Activated CD8-positive, alpha-beta T cell treated with anti-CD3 and anti-CD28 coated beads, Interleukin-2, amount 10 ng/mL, durations not matched to agents 7 days and 5 days (primary cell): ENCODE measurements at places on chromosomes 5 and 9. TPM values are rescaled to one million over a fixed set of nuclear protein-coding genes. Genes with fewer than 3 reads are reported as not detected.

Gene TTLL11
- total RNA-seq: 3.3 TPM

- no peak for DNase-seq
Observed at GRCh38 chr9:95239071-95239470, 78.4 kb downstream of the FANCC start.

GRCh38 chr9:119033596-119033995 is 335.6 kb downstream of the BRINP1 start:
- DNase-seq: no peak

- DNase-seq: no peak
Observed at GRCh38 chr5:178356431-178356872, 123.8 kb upstream of the PHYKPL start.

DNA sequence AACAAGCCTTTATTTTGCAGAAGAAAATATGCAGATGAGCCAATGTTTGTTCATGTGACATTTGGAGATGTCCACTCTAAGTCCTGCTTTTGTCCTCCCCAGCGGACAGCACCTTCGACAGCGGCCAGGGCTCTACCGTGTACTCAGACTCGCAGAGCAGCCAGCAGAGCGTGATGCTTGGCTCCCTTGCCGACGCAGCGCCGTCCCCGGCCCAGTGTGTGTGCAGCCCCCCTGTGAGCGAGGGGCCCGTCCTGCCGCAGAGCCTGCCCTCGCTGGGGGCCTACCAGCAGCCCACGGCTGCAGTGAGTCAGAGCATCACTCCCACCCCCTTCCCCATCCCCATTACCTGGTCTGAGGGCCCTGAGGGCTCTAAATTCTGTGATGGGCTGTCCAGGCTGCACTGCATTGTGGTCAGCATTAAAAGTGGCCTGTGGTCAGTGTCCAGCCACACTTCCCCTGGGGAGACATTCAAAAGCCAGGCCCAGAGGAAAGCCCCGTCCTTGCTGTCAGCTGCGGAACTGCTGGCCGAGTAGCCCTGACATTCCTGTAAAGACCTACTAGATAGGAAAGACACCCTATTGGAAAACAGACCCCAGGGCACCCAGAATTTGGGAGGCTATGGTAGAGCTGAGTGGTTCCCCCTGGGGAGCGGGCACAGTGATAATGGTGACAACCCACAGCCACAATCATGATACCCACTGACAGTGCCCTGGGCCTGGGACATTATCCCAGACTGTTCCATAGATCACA is 69.0 kb downstream of the WNK2 start:
- no peak for DNase-seq

DNA sequence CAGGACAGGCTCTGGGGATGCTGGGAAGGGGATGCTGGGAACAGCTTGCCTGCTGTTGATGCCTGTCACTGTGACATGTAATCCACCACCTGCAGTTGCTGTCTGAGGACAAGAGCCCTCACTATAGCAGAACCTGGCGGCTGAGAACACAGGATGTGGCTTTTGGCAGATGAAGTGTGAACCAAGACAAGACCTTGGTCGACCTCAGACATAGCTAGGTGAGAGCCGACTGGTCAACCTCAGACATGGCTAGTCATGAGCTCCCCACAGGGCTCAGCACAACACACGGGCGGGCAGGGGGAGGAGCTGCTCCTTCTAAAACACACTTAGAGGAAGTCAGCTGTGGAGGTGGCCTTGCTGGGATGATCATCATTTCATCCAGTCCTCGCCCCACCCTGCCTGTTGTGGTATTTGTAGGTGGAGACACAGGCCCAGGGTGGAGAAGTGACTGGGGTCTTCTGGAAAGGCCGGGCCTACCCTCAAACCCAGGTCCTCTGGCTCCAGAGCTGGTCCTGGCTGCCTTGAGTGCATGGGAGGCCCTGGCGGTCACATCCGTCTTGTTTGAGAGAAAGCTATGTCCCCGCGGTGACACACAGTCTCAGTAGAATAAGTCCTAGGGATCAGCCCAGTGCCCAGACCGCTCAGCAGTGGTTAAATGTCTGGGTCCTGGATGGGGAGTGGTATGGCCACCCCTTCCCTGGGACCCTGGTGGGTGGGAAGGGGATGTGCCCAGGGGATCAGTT is 6.1 kb downstream of the SUSD3 start:
- DNase-seq: peak; percentile 98
